ENCODE measurements at places on chromosomes 4 and X. TPM values are rescaled to one million over a fixed set of nuclear protein-coding genes. Genes with fewer than 3 reads are reported as not detected.

- peak; percentile 24 for DNase-seq
Measured at GRCh38 chrX:153651540-153652079, 4.6 kb downstream of the DUSP9 start.

GRCh38 chr4:54386042-54386669, 157.1 kb downstream of the PDGFRA start:
- DNase-seq = no peak

The ARSD gene
- not detected for total RNA-seq

The VCX2 gene
- total RNA-seq = not detected

The HEPH gene
- not detected for total RNA-seq

- DNase-seq = no peak
Measured at GRCh38 chr4:16715482-16715881, 183.0 kb downstream of the LDB2 start.

- peak; percentile 60 for DNase-seq
Measured at GRCh38 chrX:124211312-124211942, 121.0 kb upstream of the TEX13D start.

GRCh38 chrX:130085551-130086446, 24.5 kb downstream of the ELF4 start:
- peak; percentile 19 for DNase-seq

The GAGE12J gene
- total RNA-seq = not detected

The PSAPL1 gene
- not detected for total RNA-seq
